ENCODE measurements at places on chromosomes 6 and 20.

DNA sequence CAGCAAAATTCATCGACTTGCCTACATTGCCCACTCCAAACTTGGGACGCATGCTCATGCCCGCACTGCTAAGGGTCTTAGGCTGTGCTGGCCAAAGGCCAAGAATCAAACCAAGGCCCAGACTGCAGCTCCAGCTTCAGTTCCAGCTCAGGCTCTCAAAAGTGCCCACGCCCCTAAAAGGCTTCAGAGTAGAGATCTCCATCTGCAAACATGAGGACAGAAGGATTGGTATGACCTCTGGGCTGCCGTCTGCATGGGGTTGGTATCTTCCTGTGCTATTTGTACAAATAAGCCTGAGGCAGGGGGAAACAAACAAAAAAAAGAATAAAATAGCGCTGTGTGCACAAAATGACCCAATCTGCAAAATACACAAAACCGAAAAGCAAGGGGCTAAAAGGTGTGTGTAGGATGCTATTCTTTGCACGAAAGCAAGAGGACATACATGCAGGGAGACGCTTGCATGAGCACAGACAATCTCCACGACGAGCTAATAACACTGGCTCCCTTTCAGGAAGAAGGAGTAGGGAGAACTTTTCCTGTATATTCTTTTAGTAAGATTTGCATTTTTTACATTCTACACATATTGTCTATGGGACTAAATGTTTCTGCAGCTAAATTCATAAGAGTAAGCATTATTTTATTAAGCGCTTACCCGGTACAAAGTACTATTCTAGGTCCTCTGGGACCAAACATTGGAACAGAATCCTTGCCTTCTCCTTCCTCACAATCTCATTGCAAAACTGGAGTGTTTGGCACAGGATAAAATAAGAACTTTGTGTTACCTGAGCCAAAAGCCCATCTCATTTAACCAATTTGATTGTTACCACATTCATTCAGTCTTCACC, 33.1 kb downstream of the ATP9A start:
- DNase-seq: no peak

DNA sequence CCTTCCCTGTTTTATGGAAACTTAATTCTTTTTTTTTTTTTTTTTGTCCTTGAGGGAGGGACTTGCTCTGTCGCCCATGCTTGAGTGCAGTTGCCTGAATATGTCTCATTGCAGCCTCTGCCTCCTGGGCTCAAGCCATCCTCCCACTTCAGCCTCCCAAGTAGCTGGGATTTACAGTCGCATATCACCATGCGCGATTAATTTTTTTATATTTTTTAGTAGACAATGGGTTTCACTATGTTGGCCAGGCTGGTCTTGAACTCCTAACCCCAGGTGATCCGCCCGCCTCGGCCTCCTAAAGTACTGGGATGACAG, 654 bp downstream of the TMEM14C start:
- DNase-seq: no peak

GRCh38 chr20:10239954-10240353, 21.3 kb downstream of the SNAP25 start:
- DNase-seq: no peak

- no peak for DNase-seq
Observed at GRCh38 chr20:53778041-53778516, 184.4 kb upstream of the ZNF217 start.

DNA sequence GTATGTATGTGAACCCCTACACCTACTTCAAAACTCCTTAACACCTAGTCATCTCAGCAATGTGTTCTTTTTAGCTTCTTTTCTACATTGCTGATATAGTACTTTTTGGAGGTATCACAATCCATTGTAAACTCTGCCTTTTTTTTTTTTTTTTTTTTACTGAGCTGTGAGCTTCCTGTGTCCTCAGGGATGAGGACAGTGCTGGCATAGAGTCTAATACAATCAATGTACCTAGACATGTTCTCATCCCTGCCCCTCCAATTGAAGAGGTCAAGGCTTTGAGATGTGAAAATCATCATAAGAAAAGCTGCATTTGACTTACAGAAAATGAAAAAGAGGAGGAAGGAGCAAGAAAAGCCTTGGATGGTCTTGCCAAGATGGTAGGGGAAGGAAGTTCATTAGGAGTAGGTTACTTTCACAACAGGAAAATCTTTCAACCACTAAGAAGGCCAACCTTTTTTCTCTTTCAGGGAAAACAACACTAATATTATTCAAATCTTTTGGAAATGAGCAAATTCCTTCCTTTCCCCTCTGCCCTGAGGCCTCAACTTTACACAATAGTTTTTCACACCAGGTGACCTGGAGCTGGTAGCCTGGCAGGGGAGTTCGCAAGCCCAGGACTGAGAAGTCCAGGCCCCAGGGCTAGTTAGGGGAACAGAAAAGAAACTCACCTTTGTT, 2.8 kb upstream of the JARID2 start:
- DNase-seq: no peak

GRCh38 chr6:115766745-115767462, 293.8 kb downstream of the FRK start:
- no peak for DNase-seq

GRCh38 chr6:106924694-106925523, 49.6 kb downstream of the CD24 start:
- DNase-seq: no peak

DNA sequence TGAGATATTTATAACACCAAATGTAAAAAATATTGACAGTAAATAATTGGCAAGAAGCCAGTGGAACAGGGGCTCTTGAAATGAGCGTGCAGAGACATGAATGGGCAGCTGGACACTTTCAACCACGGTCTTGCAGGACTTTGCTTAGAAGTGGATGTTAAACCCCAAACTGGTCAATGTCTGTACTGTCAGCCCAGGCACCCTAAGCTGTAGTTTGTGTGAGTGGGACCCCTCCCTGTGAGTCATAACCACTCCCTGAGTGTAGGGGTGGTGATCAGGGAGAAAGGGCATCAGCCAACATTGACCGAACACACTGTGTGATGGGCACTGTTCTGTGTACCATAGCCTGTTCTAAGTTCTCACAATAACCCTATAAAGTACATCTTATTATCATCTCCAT, 108.6 kb downstream of the FIG4 start:
- no peak for DNase-seq

- peak; percentile 37 for DNase-seq
Observed at GRCh38 chr20:21325296-21325695, 22.2 kb downstream of the XRN2 start.

DNA sequence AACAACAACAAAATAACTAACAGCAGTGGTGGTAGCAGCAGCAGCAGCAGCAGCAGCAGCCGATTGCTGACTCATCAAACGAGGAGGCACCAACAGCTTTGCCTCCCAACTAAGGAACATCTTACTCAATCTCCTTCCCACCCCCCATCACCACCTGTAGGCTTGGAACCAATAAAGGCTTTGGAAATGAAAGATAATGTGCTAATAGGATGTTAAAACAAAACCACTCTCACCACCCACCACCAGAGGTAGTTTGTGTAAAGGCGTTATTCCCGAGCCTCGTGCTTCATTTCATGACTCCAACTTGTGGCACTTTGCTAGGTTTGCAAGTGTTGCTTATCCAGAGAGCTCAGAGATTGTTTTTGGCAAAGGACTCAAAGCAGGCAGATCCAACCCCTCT, 346.5 kb downstream of the CD83 start:
- no peak for DNase-seq

DNA sequence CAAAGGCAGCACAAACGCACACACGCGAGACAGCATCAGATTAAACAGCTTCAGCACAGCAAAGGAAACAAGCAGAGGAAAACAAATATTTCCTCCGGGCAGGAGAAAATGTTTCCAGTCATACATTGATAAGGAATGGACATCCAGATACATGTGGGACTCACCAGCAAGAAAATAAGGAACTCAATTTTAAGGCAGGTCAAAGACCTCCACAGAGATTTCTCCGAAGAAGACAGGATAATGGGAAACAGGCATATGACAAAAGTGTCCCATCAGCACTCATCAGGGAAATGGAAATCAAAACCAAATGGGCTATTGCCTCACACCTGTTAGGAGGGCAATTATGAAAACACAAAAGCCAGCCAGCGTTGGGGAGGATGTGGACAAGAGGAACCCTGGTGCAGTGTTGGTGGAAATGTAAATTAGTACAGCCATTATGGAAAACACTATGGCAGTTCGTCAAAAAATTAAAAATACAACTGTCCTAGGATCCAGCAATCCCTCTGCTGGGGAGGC, 9.7 kb upstream of the SLCO4A1 start:
- no peak for DNase-seq

DNA sequence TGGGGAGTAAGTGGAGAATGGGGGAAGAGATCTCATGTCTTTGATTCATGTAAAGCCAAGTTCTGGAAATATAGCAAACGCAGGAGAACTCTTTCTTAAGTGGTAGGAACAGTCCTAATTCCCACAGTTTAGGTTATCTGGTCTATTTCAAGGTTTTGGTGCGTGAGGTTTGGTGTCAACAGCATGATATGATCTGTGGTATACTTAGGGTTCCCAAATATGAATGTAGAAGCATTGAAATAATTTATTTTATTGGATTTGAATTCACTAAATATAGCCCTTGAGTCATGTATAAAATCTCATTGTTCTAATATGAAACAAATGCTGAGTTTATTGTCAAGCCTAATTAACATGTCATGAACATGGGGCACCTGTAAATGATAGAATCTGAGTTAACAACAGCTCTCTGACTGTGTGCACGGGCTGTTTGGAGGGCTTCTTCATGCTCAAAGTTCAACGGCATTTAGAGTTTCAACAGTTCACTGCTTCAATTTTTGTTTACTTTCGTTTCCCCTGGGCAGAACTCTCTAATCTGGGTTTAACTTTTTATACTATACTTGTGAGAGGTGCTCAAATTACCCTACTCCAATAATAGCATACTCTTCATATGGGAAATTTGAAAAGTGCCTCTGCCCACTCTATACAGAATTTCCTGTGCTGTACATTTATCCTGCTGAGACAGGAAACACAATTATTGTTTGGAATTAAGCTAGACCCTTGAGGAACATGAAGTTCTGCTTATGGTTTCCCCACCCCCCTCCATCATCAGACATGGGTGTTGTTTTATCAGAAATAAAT, 236.3 kb upstream of the ZNF217 start:
- DNase-seq: no peak

DNA sequence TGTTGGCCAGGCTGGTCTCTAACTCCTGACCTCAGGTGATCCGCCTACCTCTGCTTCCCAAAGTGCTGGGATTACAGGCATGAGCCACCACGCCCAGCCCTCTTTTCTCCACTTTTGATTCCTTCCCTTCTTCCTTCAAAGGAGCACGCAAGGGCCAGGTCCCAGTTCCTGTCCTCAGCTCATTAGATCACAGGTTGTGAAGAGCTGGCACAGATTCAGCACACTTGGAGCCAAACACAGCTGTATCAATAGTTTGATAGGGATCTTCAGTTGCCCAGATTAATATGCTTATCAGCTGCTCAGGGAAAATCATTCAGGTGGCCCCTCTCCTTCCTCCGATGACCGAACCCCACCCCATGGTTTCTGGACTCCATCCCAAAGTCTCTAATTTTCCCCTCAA, 14.4 kb upstream of the SLC22A23 start:
- DNase-seq: no peak

- DNase-seq: no peak
Observed at GRCh38 chr6:35739645-35740524, 3.1 kb downstream of the ARMC12 start.

DNA sequence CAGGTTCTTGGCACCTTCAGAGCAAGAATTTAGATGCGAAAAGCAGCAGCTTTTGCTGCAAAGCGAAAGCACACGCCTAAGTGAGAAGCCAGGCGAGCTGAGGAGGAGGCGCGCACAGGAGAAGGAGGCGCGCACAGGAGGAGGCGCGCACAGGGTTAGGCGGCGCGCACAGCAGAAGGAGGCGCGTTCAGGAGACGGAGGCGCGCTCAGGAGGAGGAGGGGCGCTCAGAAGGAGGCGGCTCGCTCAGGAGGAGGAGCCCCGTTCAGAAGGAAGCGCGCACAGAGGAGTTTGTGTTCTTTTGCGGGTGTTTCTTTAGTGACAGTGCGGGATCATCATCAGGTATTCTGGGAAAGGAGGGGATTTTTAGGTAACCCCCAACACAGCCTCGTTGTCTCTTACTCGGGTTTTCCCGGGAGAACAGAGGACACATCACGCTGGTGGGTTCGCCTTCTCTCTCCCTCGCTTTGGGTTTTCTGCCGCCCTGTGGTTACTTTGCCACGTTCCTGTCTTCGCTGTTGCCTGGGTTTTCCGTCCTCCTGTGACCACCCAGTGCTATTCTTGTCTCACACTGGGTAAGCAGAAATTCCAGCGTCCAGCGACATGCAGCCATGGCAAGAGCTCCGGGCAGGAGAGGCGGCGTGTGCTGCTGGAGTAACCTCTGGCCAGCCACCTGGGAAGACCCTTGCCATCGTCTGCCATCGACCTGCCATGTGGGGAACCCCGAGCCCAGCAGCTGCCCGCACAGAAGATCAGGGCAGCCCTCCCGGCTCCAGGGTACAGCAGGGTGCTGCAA, 47.0 kb downstream of the WDR27 start:
- DNase-seq: peak; percentile 18

DNA sequence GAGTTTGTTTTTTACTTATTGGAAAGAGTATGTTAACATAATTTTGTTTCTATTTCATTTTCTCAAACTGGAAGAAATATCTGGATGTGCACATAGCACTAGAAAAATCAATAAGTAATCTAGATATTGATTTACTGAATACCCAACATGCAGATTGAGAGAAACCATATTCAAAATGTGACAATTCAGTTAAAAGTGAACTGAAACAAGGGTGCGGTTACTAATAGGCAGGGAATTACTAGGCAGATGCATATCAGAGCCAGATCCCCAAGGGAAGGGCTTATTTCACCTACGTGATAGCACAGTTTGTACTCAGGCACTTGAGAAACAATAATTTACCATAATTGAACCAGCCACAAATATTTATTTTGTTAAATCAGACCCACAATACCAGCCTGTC, 493.1 kb upstream of the FLRT3 start:
- no peak for DNase-seq

DNA sequence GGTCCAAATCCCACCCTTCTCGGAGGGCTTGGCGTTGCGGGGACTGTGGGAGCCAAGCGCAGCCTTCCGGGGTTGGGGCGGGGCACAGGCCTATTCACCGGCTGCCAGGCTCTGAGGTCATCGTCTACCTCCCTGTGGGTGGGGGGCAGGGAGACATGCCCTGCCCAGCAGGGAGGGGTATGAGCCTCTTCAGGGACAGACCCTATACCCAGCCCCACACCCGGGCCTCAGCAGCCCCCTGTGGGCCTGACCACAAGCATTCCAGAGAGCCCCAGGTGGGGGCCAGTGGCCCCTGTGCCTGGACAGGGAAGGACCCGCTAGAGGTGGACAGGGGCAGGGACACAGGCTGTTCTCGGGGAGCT, 11.6 kb downstream of the LAMA5 start:
- no peak for DNase-seq

GRCh38 chr6:5766260-5766659, 240.5 kb downstream of the NRN1 start:
- DNase-seq: no peak

- DNase-seq: no peak
Observed at GRCh38 chr6:111263837-111264236, 176.5 kb downstream of the SLC16A10 start.

- DNase-seq: no peak
Observed at GRCh38 chr6:129683601-129684322, 26.2 kb downstream of the ARHGAP18 start.

GRCh38 chr6:72216222-72217068, 330.1 kb downstream of the RIMS1 start:
- DNase-seq: no peak

GRCh38 chr6:45965792-45966191, 49.9 kb downstream of the CLIC5 start:
- no peak for DNase-seq

- no peak for DNase-seq
Observed at GRCh38 chr6:4817551-4817950, 41.3 kb downstream of the CDYL start.
